ENCODE measurements at places on chromosomes 5 and 9.

DNA sequence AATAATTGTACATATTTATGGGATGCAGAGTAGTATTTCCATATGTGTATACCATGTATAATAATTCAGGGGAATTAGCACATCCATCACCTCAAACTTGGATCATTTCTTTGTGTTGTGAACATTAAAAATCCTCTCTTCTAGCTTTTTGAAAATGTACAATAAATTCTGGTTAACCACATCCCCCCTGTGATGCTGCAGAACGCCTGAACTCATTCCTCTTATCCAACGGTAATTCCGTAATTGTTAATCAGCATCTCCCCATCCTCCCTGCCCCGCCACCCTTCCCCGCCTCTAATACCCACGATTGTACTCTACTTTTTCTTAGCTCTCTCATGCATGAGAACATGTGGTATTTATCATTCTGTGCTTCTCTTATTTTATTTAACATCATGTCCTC, 127.7 kb upstream of the ANKRD55 start:
- no peak for DNase-seq

DNA sequence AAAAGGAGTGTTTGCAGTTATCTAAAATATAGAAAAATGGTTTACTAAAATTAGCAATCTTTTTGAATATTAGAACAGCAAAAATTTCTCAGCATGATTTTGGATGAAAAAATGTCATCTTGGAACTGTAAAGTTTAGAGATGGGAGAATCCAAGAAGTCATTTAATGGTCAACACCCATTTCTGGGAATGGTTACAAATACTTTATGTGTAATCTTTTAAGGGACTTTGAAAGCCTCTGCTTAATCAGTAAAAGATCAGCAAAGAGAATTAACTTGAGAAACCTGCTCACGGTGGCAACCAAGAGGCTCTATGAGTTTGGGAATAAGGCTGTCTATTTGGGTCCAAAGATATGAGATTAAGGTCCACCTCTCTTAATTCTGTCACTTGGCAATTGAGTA, 13.0 kb downstream of the C1QTNF3 start:
- no peak for DNase-seq

DNA sequence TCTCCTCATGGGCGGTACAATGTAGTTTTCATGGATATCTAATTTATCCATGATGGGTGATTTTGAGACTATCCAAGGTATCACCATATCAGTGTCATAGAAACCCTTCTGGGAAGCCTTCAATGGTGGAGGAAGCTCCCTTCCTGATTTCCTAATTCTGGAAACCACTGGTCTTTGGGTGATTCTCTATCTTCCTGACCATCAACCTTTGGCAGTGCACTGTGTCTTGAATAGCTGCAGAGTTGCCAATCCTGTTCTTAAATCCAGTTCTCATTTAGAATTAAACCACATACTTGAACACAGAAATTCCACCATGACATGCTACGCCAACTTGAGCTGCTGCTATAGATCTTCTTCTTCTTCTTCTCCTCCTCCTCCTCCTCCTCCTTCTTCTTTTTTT, 161.7 kb upstream of the KLF9 start:
- DNase-seq = no peak

- no peak for DNase-seq
Observed at GRCh38 chr9:84867186-84867585, 197.7 kb downstream of the NTRK2 start.

DNA sequence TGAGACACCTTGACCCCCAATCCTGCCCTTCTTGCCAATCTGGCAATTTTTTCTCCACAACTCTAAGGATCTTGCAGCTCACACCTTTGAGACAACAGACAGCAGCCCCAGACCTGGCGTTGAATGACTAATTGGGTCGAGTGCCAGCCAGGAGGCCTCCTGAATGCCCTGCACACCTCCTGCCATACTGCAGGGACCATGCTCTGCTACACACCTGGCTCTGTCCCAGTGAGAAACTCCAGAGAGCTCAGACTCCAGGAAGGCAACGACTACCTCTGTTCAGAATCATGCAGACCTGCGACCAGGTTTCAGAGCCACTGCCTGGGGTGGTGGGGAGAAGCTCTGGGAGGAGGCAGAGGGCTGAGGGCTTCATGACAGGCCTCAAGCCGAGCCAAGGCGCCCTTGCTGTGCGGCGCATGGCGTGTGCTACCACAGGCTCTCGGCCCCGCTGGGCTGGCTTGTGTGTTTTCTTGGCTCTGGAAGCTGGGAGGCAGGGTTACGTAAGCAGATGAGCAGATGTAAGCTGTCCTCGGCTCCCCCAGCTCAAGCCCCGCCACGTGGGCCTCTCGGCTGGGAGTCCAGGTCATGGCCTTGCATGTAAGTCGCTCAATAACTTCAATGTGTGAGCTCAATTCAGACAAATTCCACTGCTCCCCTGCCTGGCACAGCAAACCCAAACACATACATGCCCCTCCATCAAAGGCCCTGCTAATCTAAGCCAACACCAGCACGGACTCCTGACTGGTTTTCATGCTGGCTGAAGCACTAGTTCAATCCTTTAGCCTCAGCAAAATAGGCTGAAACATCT, 27.5 kb downstream of the B4GALT1 start:
- no peak for DNase-seq

- no peak for DNase-seq
Observed at GRCh38 chr9:35318741-35319140, 156.9 kb downstream of the UNC13B start.

GRCh38 chr5:17477573-17478265, 20.3 kb upstream of the TAF11L2 start:
- DNase-seq = no peak

- no peak for DNase-seq
Observed at GRCh38 chr9:114588210-114588609, 641 bp downstream of the ATP6V1G1 start.

- DNase-seq = no peak
Observed at GRCh38 chr9:86330186-86330585, 24.0 kb downstream of the TUT7 start.

DNA sequence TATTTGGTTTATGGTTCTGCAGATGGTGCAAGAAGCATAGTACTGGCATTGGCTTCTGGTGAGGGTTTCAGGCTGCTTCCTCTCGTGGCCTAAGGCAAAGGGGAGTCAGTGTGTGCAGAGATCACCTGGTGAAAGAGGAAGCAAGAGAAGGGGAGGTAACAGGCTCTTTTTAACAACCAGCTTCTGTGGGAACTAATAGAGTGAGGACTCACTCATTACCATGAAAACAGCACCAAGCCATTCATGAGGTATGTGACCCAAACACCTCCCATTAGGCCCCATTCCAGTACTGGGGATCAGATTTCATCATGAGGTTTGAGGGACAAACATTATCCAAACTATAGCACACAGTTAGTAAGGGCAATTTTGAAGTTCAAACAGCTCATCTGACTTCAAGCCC, 263.5 kb downstream of the TMEM38B start:
- DNase-seq = no peak

GRCh38 chr5:80782626-80783025, 127.8 kb upstream of the DHFR start:
- DNase-seq = no peak

DNA sequence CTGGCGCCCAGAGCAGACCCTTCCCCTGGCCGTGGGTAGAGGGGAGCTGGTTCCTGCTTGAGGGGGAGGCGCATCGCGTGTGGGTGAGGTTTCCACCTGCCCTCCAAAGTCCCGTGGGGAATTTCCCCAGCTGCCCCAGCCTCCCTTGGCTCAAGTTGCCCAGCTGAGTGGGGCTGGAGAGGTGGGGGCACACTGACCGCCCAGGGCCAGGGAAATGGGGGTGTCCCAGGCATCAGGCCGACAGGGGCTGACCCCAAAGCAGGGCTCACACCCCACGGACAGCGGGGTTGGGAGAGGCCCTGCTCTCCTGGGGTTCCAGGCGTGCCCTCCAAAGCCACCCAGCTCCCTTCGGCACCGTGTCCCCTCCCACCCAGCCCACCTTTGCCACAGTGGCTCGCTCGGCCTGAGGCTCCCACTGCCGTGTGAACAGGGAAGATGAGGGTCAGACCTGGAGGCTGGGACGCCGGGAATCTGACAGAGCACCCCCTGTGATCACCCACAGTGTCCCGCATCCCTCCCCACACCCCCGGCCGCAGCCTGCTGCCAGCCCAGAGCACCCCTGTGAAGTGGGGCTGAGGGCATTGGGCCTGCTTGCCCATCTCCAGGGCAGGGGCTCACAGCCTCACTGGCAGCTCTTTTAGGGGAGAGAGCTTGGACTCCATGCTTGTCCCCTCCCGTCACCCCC, 933 bp upstream of the EGFL7 start:
- DNase-seq = no peak

DNA sequence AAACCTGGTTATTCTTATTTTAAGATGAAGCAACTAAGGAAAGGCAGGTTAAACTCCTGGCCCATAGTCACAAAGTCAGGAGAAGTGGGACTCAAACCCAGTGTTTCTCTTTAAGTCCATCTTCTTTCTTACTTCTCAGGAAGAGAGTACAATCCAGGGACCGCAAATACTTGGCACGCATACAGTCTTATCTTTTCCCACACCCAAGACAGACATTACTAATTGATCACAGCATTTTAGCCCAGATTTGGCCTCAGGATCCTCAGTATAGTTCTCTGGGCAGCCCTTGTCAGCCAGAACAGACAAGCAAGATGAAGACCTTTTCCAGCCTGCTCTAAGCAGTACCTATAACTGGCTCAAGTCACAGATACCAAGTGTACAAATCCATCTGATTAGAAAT, 125.5 kb upstream of the RAI14 start:
- no peak for DNase-seq

DNA sequence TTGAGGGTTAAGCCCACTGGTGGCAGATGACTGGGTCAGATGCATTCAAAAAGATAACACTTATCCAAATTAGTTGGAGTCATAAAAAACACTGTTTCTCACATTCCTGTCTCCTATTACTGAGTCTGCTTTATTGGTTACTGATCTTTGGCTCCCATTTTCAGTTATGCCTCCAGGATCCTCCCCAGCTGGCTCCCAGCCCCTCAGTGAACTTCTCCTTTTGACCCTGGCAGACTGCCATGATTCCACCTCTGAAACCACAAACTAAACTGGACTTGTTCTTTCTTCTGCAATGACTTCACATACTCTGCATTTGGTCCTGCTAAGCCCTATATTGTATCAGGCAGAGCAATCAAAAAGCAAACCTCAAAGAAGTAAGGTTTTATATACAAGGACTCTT, 860.8 kb upstream of the DMAC1 start:
- DNase-seq = no peak

DNA sequence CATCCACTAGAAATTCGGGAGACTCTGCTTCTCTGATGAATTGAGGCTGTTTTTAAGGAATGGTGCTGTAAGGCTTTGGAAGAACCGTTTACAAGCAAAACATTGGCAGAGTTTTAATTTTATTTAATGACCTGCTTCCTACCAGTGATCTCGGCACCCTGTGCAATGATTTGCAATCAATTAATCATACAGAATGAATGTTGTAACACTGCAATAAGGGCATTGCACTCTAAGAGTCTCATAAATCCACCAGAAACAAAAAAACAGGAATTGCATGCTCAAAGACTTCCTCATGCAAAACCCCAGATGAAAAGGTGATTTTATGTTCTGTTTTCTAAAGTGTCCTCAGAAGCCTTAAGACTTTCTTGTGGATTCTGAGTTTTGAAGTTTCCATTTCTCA, 295.7 kb downstream of the ARHGEF28 start:
- no peak for DNase-seq

GRCh38 chr5:97543166-97543565, 360.1 kb upstream of the RIOK2 start:
- no peak for DNase-seq

DNA sequence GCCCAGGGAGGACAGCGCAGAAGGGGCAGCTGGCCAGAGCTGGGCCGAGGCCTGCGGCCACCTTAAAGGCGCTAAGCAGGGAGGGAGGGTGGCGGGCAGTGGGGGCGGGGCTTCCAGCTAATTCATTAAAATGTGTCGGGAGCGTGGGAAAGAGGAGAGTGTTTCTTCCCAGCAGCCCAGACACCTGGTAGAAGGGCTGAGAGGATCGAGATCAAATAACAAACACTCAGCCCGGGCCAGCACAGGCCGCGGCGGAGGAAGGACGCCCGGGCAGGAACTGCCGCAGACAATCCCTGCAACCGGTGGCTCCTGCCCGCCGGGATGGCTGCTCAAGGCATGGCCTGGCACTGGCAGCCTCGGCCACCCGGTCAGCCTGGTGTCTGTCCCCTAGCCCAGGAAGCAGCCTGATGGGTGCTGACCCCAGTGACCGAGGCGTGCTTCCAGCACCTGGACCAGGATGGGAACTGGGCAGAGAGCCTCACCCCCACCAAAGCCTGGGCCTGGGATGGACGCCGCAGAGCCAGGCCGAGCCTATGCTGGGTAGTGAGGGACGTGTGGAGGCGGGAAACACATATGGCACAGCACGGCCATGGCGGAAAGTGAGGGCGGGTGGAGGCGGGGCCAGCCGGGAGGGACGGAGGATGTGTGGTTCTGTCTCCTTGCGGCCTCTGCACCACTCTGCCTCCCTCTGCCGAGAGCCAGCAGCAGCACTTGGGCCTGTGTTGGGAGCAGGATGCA, 3.2 kb upstream of the NRARP start:
- DNase-seq = no peak

- no peak for DNase-seq
Observed at GRCh38 chr9:4780651-4781050, 12.1 kb upstream of the RCL1 start.

- DNase-seq = no peak
Observed at GRCh38 chr9:35619800-35620158, 1.6 kb upstream of the CD72 start.

DNA sequence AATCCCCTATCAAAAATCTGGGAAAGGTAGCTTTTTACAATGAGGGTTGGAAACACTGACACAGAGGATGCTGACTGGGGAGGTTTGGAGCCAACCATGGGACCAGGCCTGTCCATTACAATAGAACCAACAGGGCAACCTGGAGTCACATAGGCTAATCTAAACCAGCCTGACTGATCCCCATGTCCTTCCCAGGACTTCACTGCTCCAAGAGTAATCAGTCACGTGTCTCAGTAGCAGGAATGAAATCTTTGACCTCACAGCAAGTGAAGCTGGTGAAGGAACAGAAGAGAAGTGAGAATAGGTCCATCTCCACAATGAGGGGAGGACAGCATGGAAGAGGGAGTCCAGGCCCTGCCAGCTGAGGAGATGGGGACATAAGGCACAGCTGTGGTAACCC, 16.0 kb upstream of the GLRX start:
- DNase-seq = no peak

GRCh38 chr5:68562308-68562707, 346.8 kb downstream of the PIK3R1 start:
- no peak for DNase-seq

- no peak for DNase-seq
Observed at GRCh38 chr5:177311392-177311722, 341 bp downstream of the MXD3 start.

- no peak for DNase-seq
Observed at GRCh38 chr9:19876569-19877316, 87.9 kb upstream of the SLC24A2 start.

GRCh38 chr5:156021866-156022265, 305.1 kb upstream of the SGCD start:
- no peak for DNase-seq
